ENCODE measurements at places on chromosomes 4 and X. TPM values are rescaled to one million over a fixed set of nuclear protein-coding genes. Genes with fewer than 3 reads are reported as not detected.

PHF8 gene
- 58.7 TPM for total RNA-seq

GABRG1 gene
- total RNA-seq, result not detected

DNA sequence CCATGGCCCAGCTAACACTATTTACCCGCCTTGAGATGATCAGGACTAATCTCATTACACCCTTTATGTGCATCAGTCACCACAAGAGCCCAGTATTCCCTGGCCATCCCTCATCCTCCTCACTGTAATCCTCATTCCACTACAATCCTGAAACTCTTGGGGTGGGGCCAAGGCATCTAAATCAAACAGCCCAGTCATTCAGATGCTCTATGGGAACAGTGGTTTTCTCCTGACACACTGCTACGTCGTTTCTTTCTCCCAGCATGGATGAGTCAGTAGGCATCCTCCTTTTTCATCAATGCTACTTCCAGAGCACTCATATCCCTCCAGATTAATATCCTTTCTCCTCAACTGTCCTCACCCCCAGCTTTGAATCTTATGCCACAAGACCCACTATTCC is 5.6 kb downstream of the SDAD1 start:
- H3K27ac ChIP-seq, result no peak overlapping the region
- H3K36me3 ChIP-seq, result peaks cover 39% of the 10 kb centered on the region
- DNase-seq, result no peak
- no peaks in the 10 kb centered on the region for H3K27me3 ChIP-seq
- H3K4me1 ChIP-seq, result peaks cover 28% of the 10 kb centered on the region

- H3K27ac ChIP-seq, result no peak overlapping the region
- peaks cover 1% of the 10 kb centered on the region for H3K27me3 ChIP-seq
- no peaks in the 10 kb centered on the region for H3K4me1 ChIP-seq
- H3K36me3 ChIP-seq, result no peaks in the 10 kb centered on the region
- H3K4me3 ChIP-seq, result no peak overlapping the region
These were observed 275.3 kb downstream of the RAPGEF2 start for GRCh38 chr4:159378056-159378616.

GRCh38 chr4:40170588-40170987 is 26.2 kb upstream of the RHOH start:
- peaks cover 3% of the 10 kb centered on the region for H3K36me3 ChIP-seq
- H3K27me3 ChIP-seq, result no peaks in the 10 kb centered on the region
- no peak overlapping the region for H3K4me3 ChIP-seq

WDR1 gene
- total RNA-seq, result 348 TPM

NLGN4X gene
- total RNA-seq, result 0.35 TPM

GPR34 gene
- total RNA-seq, result 0.24 TPM

DNA sequence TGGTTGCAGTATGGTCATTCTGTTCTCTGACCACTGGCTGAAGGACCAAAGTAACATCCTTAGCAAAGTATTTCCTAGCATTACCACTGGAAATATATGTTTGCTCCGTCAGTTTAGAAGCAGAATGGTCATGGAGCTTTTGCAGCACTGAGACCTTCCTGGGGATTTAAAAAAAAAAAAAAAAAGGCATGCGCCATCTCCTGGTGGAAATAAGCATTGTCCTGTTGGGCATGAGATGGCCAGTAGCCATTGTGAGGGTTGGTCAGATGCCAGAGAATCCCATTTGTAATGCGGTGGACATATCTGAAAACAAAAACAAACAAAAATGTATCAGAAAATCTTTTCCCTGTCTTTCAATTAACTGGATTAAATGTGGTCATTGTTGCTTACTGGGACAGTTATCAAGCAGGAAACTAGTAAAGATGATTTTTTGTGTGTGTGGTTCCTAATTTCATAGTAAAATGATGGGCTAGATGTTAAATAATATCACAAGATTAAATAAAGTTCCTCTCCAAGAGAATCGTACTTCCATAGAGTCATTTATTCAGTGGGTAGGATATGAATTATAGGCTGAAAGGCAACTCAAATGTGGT is 139.6 kb downstream of the SOWAHB start:
- DNase-seq, result no peak
- H3K27me3 ChIP-seq, result no peaks in the 10 kb centered on the region
- no peaks in the 10 kb centered on the region for H3K36me3 ChIP-seq
- H3K4me1 ChIP-seq, result no peaks in the 10 kb centered on the region

GRCh38 chr4:81346719-81347118 is 125.0 kb downstream of the RASGEF1B start:
- H3K4me1 ChIP-seq, result no peaks in the 10 kb centered on the region
- H3K27ac ChIP-seq, result no peak overlapping the region
- H3K27me3 ChIP-seq, result peaks cover 12% of the 10 kb centered on the region
- H3K4me3 ChIP-seq, result no peak overlapping the region
- H3K36me3 ChIP-seq, result no peaks in the 10 kb centered on the region
- no peak for DNase-seq
